Dermis blood vessel endothelial cell (primary cell): ENCODE measurements at places on chromosomes 4 and X. TPM values are rescaled to one million over a fixed set of nuclear protein-coding genes. Genes with fewer than 3 reads are reported as not detected.

The LRAT gene
- total RNA-seq, result not detected in 2 replicates

The NXF2B gene
- not detected in 2 replicates for total RNA-seq

The MAGEA12 gene
- total RNA-seq, result not detected in 2 replicates

The STATH gene
- not detected in 2 replicates for total RNA-seq

The TMEM31 gene
- not detected in 2 replicates for total RNA-seq
